Sigmoid colon (tissue), 7 donors: ENCODE measurements at places on chromosomes 3 and 15. TPM values are rescaled to one million over a fixed set of nuclear protein-coding genes. Genes with fewer than 3 reads are reported as not detected.

GRCh38 chr3:13157986-13158385 is 84.8 kb upstream of the IQSEC1 start:
- H3K4me1 ChIP-seq: no peaks in the 10 kb centered on the region
- DNase-seq: peak; percentile 19
- no peaks in the 10 kb centered on the region for H3K27me3 ChIP-seq
- H3K27ac ChIP-seq: no peak overlapping the region
- no peaks in the 10 kb centered on the region for H3K36me3 ChIP-seq

GRCh38 chr3:13143381-13144004 is 70.3 kb upstream of the IQSEC1 start:
- H3K4me3 ChIP-seq: no peak overlapping the region
- peaks cover 7% of the 10 kb centered on the region for H3K27me3 ChIP-seq
- H3K36me3 ChIP-seq: no peaks in the 10 kb centered on the region
- H3K27ac ChIP-seq: no peak overlapping the region
- no peaks in the 10 kb centered on the region for H3K4me1 ChIP-seq
- peak; percentile 35 for DNase-seq

Gene GCNT3
- 1.1 TPM for total RNA-seq

Gene DLEC1
- 0.16 TPM for total RNA-seq

DNA sequence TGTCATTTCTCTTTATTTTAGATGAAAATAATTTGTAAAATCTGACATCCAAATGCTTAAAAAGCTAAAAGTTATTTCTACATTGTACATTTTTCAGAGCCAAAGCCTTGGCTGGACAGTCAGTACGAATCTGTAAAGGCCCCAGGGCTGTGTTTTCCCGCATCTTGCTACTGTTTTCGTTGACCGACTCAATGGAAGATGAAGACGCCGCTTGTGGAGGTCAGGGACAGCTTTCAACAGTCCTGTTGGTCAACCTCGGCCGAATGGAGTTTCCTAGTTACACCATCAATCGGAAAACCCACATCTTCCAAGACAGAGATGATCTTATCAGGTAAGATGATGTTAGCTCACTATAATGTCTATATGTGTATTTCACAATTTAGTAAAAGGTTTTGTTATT is 10.0 kb downstream of the FAN1 start:
- no peaks in the 10 kb centered on the region for H3K27me3 ChIP-seq
- no peak for DNase-seq
- H3K4me3 ChIP-seq: no peak overlapping the region
- H3K27ac ChIP-seq: no peak overlapping the region
- no peaks in the 10 kb centered on the region for H3K4me1 ChIP-seq

Gene ERICH6
- total RNA-seq: not detected

Gene RAB27A
- total RNA-seq: 13.0 TPM

- H3K36me3 ChIP-seq: no peaks in the 10 kb centered on the region
- H3K4me1 ChIP-seq: peaks cover 16% of the 10 kb centered on the region
- peak; percentile 36 for DNase-seq
- no peak overlapping the region for H3K27ac ChIP-seq
- no peak overlapping the region for H3K4me3 ChIP-seq
- H3K27me3 ChIP-seq: no peaks in the 10 kb centered on the region
Measured at GRCh38 chr15:22973286-22973685, 6.9 kb downstream of the CYFIP1 start.

DNA sequence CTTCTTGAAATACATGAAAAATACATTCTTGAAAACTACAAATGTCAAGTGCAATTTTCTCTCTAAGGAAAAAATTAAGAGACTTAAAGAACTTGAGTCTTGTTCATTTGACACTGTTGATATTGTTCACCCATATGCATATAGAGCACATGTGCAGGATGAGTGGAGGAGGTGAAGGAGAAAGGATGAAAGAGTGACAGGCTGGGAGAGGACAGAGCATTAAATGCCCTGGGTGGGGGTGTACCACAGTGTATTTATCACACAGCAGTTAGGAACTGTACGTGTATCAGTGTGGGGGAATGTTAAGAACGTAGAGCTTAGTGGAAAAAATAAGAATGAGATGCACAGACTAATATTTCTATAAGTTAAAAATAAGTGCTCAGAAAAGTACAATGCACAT is 45.7 kb downstream of the CTDSPL start:
- H3K36me3 ChIP-seq: no peaks in the 10 kb centered on the region
- DNase-seq: no peak
- H3K4me1 ChIP-seq: peaks cover 64% of the 10 kb centered on the region

Gene DMXL2
- total RNA-seq: 38.7 TPM

DNA sequence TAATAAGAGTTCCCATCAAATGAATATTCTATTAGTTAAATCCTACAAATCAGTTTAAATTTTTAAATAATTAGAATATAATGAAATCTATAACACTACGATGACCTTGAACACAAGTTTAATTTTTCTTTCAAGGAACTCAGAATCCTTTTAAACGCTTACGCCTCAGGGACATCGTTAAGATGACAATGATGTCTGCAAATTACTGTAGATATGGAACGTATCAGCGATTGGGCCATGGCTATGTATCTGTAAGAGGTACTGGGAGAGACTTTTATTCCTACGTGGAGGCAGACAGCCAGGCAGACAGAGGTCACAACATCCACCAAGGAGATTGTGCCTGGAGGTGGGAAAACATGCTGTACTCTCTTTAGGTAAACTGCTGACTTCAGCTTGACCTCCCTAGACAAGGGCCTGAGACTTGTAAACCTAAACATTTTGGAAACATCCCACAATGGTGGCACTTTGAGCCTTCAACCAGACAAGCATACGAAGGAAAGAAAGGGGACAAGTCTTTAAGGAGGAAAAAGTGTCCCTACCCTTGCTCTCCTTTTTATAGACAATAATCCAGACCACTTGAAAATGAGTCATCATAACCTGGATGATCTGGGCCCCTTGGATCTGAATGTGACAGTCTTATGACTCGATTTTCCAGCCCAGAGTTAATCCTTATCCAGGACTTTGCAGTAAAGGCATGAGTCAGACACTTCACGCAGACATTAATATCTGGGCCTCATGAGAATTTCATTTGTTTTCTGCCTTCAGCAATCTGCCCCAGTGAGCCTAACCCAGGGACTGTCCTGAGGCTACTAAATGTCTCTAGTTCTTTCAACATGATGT is 6.8 kb upstream of the LDHAL6B start:
- no peak overlapping the region for H3K4me3 ChIP-seq
- no peaks in the 10 kb centered on the region for H3K27me3 ChIP-seq

DNA sequence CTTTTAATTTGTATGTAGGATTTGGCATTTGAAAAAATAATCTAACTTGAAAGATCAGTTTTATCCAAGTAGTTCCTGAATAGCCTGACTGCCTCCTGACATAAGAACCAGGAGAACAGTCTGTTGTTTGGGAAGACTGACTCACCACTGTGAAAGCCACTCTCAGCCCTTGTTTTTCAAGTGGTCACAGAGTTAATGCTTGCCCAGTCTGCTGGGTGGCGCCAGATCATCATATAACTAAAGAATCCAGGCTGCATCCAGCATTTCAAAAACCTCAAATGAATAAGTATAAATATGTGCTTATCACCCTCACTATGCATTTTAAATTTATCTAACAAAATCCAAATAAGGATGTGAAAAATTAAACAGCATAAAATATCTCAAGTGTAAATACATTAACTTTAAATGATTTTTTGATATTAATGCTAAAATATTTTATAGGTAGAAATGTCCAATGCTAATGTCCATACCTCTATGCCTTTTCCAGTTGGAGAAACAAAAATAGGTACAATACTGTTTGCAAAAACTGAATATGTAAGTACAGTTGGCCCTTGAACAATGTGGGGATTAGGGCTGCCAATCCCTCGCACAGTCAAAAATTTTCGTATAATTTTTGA is 26.9 kb upstream of the ZBBX start:
- H3K27me3 ChIP-seq: no peaks in the 10 kb centered on the region
- no peak overlapping the region for H3K4me3 ChIP-seq
- H3K4me1 ChIP-seq: no peaks in the 10 kb centered on the region
- no peak for DNase-seq
- no peaks in the 10 kb centered on the region for H3K36me3 ChIP-seq
- no peak overlapping the region for H3K27ac ChIP-seq

DNA sequence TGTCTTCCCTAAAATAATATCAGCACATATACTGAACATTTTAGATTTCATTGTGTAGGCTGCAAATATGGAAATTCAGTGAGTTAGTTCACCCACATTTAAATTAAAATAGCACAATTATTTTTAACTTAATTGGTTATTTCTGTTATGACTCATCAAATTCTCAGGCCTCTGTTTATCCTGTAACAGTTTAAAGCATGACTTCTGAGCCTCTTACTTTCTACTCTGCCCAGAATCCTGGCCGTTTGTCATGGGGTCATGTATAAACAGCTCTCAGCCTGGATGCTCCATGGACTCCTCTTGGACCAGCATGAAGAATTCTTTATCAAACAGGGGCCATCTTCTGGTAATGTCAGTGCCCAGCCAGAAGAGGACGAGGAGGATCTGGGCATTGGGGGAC is 12.2 kb downstream of the TUBGCP4 start:
- H3K27ac ChIP-seq: no peak overlapping the region
- no peaks in the 10 kb centered on the region for H3K4me1 ChIP-seq
- no peak for DNase-seq
- no peak overlapping the region for H3K4me3 ChIP-seq

Gene DPPA4
- not detected for total RNA-seq

GRCh38 chr15:78264304-78265136 is at the start of gene DNAJA4:
DNAJA4 (plus strand) TSS chr15:78264562; CDS start chr15:78264764, 202 bp downstream.
- peak within 1 kb of the TSS; percentile 74 for H3K4me3 ChIP-seq
- H3K36me3 ChIP-seq: no peaks in the 10 kb centered on the region
- DNase-seq: peak; percentile 83
- peak within 1 kb of the TSS; percentile 82 for H3K27ac ChIP-seq
- H3K4me1 ChIP-seq: peaks cover 27% of the 10 kb centered on the region
- no peaks in the 10 kb centered on the region for H3K27me3 ChIP-seq

Gene CSTA
- total RNA-seq: not detected

Gene DNASE1L3
- total RNA-seq: not detected

DNA sequence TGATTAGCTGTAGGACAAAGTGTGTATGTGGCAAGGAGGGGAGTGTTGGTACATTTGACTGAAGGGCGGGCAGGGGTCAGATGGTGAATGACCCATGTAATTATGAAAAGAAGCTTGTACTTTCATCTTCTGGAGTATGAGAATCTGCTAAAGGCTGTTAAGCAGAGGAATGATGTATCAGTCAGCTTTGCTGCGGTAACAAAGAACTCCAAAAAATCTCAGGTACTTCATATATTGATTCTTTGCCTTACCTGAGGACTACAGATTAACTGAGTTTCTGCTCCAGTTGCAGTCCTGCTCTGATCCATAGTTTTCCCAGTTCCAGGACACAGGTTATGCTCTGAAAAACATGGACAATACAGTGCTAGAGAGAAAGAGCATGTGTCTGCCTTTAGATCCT is 115.1 kb downstream of the NEK11 start:
- H3K27ac ChIP-seq: no peak overlapping the region

- no peak overlapping the region for H3K4me3 ChIP-seq
- no peak for DNase-seq
- peaks cover 10% of the 10 kb centered on the region for H3K4me1 ChIP-seq
- H3K27ac ChIP-seq: no peak overlapping the region
Measured at GRCh38 chr15:71651750-71652186, 158.6 kb upstream of the NR2E3 start.

DNA sequence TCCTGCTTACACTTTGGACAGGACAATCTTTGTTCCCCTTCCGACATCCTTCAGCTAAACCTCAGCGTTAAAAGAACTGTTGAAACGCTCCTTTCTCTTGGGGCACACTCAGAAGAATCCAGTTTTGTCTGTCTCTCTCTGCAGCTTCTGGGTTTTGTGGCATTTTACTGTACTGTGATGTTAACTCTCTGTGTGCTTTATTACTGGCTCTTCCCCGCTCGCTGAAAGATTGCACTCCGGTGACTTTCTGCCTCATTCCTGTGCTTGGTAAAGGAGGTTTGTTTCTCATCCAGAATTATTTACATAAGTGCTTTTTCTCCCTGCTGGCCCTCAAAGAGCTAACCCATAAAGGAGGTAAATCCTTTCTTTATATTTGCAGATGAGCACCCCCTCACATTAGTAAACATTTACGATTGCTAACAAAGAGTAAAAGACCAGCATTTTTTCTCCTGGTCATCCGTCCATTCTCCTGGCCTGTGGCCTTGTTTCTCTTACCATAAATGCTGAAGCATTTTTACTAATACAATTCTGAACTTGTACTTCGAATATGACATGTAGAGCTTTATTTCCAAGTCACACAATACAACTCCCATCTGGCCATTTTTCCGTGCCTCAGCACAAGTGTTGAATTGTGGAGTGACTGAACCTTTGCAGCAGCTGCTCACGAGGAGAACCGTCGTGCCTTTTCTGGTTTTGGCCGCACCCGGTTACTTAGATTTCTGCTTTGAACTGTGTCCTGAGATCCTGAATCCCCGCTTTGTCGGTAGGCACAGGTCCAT is 69.3 kb upstream of the RPL35A start:
- H3K4me1 ChIP-seq: no peaks in the 10 kb centered on the region
- no peaks in the 10 kb centered on the region for H3K27me3 ChIP-seq
- no peak for DNase-seq
- no peak overlapping the region for H3K4me3 ChIP-seq

GRCh38 chr3:16086690-16087089 is 87.8 kb upstream of the GALNT15 start:
- H3K27ac ChIP-seq: no peak overlapping the region
- no peaks in the 10 kb centered on the region for H3K36me3 ChIP-seq
- H3K4me1 ChIP-seq: peaks cover 37% of the 10 kb centered on the region
- DNase-seq: no peak

GRCh38 chr3:39783680-39784079 is 25.7 kb upstream of the MYRIP start:
- DNase-seq: no peak
- no peaks in the 10 kb centered on the region for H3K36me3 ChIP-seq
- H3K4me3 ChIP-seq: no peak overlapping the region
- no peak overlapping the region for H3K27ac ChIP-seq
- no peaks in the 10 kb centered on the region for H3K27me3 ChIP-seq

- H3K4me3 ChIP-seq: no peak overlapping the region
- H3K27me3 ChIP-seq: no peaks in the 10 kb centered on the region
- no peaks in the 10 kb centered on the region for H3K4me1 ChIP-seq
- DNase-seq: no peak
- H3K36me3 ChIP-seq: no peaks in the 10 kb centered on the region
Measured at GRCh38 chr15:92012368-92012629, 158.8 kb downstream of the SLCO3A1 start.

GRCh38 chr3:46017720-46018119 is 9.6 kb downstream of the XCR1 start:
- no peak overlapping the region for H3K4me3 ChIP-seq
- no peaks in the 10 kb centered on the region for H3K4me1 ChIP-seq
- no peaks in the 10 kb centered on the region for H3K27me3 ChIP-seq
- DNase-seq: no peak

GRCh38 chr3:149151843-149152242 is 22.4 kb downstream of the HPS3 start:
- H3K27me3 ChIP-seq: no peaks in the 10 kb centered on the region
- DNase-seq: no peak
- H3K4me1 ChIP-seq: no peaks in the 10 kb centered on the region
- no peak overlapping the region for H3K4me3 ChIP-seq

DNA sequence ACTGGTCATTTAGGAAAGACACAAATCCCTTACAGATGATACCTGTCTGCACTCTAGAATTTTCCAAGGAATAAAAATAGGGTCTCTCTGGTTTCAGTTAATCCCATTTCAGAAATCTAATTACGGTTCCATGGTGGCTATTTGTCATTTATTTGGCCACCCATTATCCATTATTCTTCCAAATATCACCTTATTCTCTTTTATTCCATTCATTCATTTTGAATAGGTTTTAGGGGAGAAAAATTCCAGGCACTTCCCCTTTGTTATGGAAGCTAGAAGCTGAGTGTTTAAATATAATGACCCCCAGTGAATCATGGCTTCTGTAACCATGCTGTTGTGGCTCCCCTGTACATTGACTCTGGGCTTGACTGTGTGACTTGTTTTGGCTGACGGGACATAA is 420.8 kb upstream of the DPH6 start:
- no peaks in the 10 kb centered on the region for H3K4me1 ChIP-seq
- no peaks in the 10 kb centered on the region for H3K36me3 ChIP-seq
- DNase-seq: no peak

Gene ALDH1A3
- 36.4 TPM for total RNA-seq
